Gastrocnemius medialis (tissue), 4 donors: ENCODE measurements at places on chromosomes 7 and 10. TPM values are rescaled to one million over a fixed set of nuclear protein-coding genes. Genes with fewer than 3 reads are reported as not detected.

The ADARB2 gene
- 0.07 TPM for total RNA-seq

GRCh38 chr7:6640246-6640721 lies 3.2 kb downstream of the ZNF316 start:
- DNase-seq, result peak; percentile 30

The HPSE2 gene
- 1.1 TPM for total RNA-seq

The PDLIM1 gene
- total RNA-seq, result 245 TPM
